CD4-positive, CD25-positive, alpha-beta regulatory T cell (primary cell): ENCODE measurements at places on chromosomes 3 and 15. TPM values are rescaled to one million over a fixed set of nuclear protein-coding genes. Genes with fewer than 3 reads are reported as not detected.

DNA sequence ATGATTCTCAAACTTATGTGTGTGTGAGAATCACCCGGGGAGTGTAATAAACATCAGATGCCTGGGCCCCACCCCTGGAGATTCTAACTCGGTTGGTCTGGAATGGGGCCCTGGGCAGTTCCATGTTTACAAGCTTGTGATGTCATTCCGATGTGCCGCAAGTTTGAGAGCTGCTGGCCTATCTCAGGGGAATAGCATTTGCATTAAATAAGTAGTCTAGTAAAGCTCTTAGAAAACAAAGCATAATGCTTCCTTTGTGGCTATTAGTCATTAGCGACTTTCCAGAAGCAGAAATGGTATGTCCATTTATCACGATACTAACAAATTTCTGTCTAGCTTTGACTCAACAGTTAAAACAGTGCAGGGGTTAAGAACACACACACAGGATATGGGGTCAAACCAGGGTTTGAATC lies 20.9 kb downstream of the PGBD4 start:
- no peak for DNase-seq

GRCh38 chr15:29440541-29440940 lies 170.9 kb upstream of the NSMCE3 start:
- DNase-seq: no peak

DNA sequence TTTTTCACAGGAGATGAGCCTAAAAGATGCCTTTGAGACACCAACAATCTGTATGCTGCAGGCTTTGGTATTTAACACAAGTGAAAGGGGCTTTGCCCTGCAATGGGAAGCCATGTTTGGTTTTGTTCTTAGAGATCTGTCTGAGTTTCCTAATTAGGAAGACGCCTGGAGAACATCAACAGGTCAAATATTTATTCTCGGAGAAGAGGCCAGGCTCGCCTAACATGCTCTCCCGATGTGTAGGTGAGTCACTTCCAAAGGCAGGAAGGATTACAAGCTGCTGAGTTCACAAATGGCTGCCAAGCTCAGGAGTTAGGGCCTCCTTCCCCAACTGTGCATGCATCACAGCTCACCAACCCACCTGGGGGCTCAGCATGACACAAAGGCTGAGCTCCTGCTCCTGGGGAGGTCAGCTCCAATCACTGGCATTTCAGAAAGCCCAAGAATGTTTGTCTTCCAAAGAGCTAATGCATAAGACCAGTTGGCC lies 119.5 kb upstream of the PRICKLE2 start:
- DNase-seq: no peak

- DNase-seq: no peak
These were observed 85.8 kb downstream of the CFAP20DC start for GRCh38 chr3:58963928-58964503.

DNA sequence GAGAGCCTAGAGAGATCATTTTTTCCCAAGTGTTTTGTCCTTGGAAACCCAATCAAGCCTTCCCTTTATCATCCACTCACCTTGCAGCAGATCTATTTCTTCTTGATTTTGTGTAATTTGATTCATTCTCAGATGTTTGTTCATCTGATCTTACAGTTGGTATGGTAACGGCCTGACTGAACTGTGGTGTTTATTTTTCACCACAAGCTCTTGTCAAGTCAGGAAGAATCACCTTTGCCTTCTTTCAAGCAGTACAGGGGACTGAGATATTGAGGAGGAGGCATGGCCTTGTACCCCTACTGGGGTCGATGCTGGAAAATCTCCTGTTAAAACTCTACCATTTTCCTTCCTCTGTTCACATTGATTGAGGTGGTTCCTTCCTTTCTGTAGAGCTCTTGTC lies 361.4 kb upstream of the CFAP20DC start:
- no peak for DNase-seq

GRCh38 chr3:183513046-183513706 lies 42.3 kb downstream of the KLHL6 start:
- peak; percentile 66 for DNase-seq

CCR8 gene
- total RNA-seq: 87.2 TPM

PATL2 gene
- total RNA-seq: 44.1 TPM
